ENCODE measurements at places on chromosomes 5 and 9.

- DNase-seq: no peak
Observed at GRCh38 chr5:77545285-77545684, 53.2 kb upstream of the WDR41 start.

DNA sequence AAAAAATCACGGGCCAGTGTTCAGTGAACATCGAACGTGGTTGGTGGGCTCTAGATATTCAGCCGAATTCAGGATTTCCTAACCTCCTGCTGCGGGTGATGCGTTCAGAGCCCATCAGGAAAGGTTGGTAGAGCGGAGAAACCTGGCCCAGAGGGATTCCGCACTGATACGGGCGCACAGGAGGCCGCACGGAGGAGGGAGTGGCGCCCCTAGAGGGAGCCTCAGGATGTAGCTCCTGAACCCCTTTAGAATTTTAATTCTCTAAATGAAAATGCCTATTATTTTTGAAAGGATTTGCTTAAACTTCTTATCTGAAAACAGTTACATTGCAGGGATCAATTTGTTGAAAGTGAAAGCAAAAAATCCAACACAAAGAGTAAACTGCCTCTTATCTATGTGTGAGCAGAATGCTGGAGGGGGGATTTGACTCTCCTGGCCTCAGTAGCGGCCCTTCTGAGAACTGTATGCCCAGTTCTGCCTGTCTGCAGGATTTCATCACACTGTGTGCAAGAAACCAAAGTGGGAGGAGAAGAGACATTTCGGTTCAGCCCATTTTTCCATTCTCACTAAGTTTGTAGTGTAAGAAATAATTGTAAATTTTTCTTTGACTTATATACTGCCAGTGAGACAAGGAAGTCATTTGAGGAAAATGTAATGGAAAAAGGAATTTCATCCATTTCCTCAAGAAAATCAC is 75.9 kb downstream of the TENT4A start:
- DNase-seq: no peak

GRCh38 chr5:28766565-28767158 is 1728.3 kb upstream of the CDH9 start:
- DNase-seq: no peak

DNA sequence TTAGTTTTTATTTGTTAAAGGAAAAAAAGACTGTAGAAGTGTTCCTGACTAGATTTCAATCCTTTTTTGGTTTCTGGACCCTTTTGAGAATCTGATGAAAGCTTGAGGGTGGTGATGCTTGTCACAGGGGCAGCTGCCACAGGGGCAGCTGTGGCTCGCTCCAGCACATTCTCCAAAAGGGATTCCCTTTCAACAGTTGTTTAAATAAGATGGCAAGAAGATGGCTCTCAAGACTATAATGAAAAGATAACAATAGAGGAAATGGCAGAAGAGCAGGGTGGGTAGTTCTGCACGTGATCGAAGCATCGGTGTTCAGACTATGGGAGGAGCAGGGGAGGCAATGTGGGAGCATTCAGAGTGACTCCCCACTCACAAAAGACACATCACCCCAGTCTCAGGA is 46.5 kb upstream of the TNFAIP8 start:
- DNase-seq: no peak

GRCh38 chr5:35502206-35502605 is 115.5 kb upstream of the SPEF2 start:
- no peak for DNase-seq

DNA sequence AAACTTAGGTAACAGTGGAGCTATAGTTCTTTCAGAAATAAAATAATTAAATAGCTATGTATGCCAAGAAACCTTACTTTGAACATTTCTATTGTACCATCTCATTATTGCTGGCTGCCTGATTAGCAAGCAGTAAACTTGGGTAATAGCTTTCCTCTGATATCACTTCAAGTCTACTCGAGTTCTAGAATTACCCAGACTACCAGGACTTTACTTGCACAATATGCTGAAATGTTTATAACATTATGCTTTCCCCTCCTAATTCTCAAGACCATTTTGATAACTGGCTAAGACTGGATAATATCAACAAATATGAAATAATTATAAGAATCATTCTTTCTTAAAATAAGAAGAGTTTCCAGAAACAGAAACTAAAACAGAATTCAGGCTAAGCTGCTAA is 512.6 kb downstream of the RAB3C start:
- DNase-seq: no peak

DNA sequence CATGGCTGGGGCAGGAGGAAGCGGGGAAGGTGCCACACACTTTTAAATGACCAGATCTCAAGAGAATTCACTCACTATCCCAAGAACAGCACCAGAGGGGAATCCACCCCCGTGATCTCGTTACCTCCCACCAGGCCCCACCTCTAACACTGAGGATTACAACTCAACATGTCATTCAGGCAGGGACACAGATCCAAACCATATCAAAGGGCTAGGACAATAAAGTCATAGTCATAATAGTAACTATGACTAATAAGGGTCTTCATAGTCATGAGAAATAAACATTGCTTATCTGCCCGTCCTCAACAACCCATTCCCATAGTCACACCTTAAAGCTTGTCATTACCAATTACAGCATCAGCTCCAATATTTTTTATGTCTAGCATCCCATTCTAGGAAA is 65.3 kb upstream of the SMC2 start:
- DNase-seq: no peak

GRCh38 chr5:69525490-69525889 is 32.9 kb downstream of the OCLN start:
- DNase-seq: no peak

DNA sequence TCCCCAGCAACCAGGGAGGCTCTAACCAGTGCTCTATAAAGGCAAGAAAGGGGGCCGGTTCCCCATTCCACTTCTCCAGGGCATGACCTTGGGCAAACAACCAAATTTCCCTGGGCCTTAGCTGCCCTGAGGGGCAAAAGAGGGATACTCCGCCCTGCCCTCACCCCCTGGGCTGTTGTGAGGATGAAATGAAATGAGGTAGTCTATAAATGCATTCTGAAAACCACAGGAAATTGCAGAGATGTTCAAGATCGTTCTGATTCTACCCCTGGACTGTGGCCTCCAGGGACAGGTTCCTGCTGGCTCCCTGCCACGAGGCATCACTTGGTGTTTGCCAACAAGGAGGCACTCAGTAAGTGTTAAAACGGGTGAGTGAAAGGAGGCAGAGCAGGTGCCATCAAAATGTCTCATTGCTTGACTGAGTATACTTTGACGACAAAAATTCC is 5.7 kb downstream of the RAPGEF1 start:
- DNase-seq: no peak

GRCh38 chr5:142600611-142601358 is 85.1 kb downstream of the FGF1 start:
- DNase-seq: no peak

DNA sequence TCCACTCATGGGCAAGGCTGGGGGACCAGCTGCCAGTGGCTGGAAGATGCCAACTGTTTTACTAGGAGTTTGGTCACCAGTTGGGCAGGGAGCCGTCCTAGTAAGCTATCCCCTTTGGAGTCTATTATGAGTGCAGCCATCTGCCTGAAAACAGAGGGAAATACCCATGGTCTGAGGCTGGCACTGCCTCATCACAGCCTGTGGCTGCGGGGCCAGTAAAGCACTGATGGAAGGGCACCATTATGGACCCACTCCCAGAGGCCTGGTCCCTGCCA is 187.2 kb upstream of the PANK3 start:
- no peak for DNase-seq

DNA sequence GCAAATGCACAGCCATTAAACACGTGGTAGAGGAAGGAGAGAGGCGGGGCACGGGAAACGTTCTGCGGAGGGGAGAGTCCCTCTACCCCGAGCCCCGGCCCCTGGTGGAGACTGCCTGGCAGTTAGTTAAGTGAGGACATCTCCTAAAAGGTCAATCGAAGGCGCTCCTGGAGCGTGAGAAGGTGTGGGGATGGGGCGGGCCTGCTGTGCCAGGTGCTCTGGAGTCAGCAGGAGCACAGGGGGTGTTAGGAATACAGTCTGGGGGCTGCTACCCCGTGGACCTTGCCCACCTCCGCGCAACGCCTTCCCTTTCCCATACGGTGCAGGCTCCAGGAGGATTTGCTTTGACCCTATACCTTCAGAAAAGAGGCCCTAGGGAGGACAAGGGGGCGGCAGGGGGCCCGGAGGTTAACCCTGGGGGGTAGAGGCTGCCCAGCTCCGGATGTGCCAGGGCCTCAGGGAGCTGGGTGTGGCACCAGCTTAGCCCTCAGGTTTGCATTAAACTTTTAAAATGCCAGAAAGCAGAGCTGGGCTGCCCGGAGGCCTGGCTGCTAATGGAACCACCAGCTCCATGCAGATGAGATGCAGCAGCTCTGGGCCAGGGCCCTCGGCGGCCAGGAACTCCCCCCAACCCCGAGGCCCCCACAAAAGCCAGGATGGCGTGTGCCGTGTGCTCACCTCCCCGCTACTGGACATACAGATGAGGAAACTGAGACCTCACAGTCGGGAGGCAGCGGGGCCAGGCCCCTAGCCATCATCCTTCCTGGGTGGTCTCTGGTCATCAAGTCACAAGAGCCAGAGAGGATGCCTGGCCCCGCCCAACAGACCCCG is 39.2 kb downstream of the NACC2 start:
- no peak for DNase-seq

- DNase-seq: no peak
Observed at GRCh38 chr5:17279487-17279886, 62.1 kb downstream of the BASP1 start.

- peak; percentile 50 for DNase-seq
Observed at GRCh38 chr9:35696520-35697215, 6.9 kb upstream of the TPM2 start.

GRCh38 chr9:90789862-90790261 is 11.8 kb upstream of the SYK start:
- no peak for DNase-seq

GRCh38 chr5:131366428-131366827 is 102.6 kb downstream of the CDC42SE2 start:
- no peak for DNase-seq

GRCh38 chr5:38533286-38534155 is 22.9 kb downstream of the LIFR start:
- no peak for DNase-seq

- DNase-seq: no peak
Observed at GRCh38 chr5:16179936-16180788, 571 bp upstream of the MARCHF11 start.

- DNase-seq: no peak
Observed at GRCh38 chr9:35938474-35939356, 19.2 kb downstream of the OR2S2 start.

GRCh38 chr5:40312205-40312604 is 367.5 kb upstream of the PTGER4 start:
- DNase-seq: no peak

GRCh38 chr5:79509244-79509885 is 4.6 kb downstream of the HOMER1 start:
- no peak for DNase-seq

GRCh38 chr9:133824802-133825186 is 86.6 kb upstream of the SARDH start:
- no peak for DNase-seq

DNA sequence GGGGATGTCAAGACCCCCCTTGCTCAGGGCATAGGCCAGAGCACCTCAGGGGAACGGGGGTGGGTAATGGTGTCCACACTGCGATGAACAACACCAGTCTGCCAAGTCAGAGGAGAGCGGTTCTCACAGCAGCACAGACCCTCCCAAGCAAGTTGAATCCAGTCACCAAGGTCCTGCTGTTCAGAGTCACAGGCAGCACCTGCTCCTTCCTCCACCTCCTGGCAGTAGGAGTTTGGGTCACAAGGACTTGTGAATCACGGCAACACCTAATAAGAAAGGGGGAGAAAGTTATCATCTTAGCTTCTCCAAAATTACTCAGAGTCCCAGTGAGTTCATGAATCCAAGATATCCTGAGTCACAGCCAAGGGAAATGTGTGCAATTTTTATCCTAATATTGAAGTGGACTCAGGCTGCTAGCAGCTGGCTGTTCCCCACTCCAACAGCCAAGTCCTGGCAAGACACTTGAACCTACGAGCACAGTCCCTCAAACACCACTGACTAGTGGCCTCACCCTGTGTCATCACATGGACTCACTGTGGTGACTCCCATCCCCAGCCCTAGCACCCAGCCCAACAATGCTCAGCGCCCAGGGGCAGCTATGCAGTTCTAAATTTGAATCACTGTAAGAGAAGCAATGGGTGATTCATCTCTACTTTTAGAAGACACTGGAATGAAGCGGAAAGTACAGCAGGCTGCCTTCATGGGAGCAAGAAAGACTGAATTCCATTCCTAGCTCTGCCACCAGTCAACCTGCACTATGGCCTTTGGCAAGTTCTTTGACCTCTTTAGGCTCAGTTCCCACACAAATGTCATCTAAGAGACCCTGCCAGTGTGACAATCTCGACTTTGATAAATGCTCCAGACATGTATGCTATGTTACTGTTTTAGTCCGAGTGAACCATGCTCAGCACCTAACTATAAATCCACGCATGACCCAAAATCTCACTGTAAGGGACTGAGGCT is 113.7 kb downstream of the KLHL3 start:
- DNase-seq: no peak

DNA sequence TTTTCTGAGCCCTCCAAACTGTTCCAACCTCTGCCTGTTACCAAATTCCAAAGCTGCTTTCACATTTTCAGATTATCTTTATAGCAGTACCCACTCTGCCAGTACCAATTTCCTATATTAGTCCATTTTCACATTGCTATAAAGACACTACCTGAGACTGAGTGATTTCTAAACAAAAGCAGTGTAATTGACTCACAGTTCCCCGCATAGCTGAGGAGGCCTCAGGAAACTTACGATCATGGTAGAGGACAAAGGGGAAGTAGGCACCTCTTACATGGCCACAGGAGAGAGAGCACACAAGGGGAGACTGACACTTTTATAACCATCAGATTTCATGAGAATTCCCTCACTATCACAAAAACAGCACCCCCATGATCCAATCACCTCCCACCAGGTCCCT is 105.0 kb downstream of the DTWD2 start:
- no peak for DNase-seq
